ENCODE measurements at places on chromosomes 7 and 10.

GRCh38 chr10:130820880-130821482, 490.5 kb downstream of the TCERG1L start:
- no peak for DNase-seq

DNA sequence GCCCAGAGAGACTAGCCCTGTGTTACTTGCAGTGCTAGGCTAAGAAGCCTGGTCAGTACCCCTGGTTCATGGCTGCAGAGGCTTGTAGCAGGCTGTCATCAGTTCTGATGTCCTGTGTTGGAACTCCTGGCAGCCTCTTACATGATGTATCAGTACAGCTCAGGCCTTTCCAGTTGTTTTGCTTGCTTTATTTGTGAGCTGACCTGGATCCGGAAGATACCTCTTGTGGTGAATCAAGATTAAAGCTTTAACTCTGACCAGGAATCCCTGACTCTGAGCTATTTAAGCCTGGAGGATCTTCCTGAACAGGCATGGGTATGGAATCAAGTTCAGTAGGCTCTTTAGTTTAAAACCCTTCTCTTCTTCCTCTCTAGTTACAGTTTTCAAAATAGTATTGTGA, 4.4 kb downstream of the STARD3NL start:
- DNase-seq, result no peak

GRCh38 chr7:24734306-24734705, 23.0 kb downstream of the GSDME start:
- no peak for DNase-seq

DNA sequence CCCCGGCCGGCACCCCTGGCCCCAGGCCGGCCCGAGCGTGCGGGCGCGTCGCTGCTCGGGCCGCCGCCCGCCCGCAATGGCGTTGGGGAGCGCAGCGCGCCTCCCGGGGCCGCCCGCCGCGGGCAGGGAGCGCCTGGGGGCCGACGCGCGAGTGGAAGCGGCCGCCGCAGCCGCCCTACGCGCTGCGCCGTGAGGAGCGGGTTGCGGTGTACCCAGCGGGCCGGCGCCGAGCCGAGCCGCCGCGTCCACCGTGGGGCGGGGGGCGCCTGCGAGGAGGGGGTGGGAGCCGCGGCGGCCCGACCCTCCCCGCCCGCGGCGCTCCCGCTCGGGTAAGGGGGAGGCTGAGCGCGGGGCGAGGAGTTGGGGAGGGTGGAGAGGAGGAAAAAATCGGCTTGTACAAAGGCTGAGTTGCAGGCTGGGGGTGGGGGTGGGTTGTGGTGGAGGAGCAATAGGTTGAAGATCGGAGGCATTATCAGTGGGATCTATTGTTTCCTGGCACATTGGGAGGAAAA, 473 bp downstream of the PPP1R9A start:
- peak; percentile 67 for DNase-seq

- DNase-seq, result no peak
Observed at GRCh38 chr7:131869986-131870385, 313.6 kb upstream of the PODXL start.

DNA sequence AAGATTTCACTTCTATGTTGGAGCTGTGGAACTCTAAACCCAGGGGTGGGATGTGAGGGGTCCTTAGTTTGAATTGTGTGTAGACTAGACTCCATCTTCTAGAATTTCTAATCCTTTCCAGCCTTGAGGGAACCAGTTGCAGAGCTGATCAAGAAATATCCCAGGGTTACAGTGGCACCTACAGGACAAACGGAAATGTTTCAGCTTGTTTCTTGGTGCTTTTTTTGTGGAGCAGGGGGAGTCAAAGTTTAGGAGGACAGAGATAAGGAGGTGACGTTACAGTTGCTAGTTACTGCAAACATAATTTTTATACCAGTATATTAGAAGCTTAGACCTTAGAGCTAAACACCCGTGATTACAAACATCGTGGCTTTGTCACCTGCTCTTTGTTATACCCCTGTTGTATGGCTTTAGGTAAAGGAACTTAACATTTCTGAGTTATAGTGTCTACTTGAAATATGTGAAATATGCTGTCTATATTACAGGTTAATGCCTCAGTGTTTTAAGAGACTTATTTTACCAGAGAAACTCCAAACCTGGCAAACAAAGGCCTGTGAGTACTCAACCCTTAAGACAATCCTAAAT, 84.5 kb upstream of the DYNC1I1 start:
- DNase-seq, result peak; percentile 63

DNA sequence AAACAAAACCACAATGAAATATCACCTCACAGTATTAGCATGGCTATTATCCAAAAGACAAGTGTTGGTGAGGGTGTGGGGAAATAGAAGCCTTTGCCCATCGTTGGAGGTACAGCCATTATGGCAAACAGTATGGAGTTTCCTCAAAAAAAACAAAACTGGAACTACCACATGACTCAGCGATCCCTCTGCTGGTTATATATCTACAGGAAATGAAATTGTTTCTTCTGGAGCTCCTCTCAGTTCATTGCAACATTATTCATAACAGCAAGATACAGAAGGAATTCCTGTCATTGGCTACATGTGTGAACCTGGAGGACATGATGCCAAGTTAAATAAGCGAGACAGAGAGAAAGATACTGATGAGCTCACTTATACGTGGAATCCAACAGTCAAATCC, 2.4 kb upstream of the UBE3C start:
- DNase-seq, result peak; percentile 31

DNA sequence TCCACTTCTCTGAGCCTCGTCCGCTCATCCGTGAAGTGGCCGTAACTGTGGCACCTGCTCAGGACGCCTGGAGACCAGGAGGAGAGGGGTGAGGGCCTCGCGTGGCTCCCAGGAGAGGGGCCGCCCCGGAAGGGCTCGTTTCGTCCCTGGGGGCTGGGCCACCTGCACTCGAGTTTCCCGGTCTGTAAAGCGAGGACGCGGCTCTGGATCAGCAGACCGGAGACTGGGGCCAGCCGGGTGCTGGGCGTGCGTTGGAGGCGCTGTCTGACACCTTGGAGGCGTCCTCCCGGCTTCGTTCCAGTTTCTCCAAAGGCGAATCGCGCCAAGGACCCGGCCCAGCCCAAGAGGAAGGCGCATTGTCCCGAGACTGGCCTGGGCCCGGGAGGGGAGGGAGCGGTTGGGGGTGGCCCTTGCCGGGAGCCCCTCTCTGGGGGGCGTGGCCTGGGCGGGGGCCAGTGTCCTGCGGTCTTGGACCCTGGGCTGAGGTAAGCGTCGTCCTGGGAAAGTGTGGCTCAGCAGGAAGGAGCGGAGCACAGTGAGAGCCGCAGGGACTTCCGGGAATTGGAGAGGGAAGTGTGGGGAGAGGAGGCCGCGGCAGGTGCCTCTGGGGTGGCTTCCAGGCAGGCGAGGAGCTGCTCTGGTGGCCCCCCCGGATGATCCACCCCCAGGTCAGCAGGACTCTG, 89.6 kb downstream of the FOXL3 start:
- DNase-seq, result peak; percentile 65

- no peak for DNase-seq
Observed at GRCh38 chr7:144820552-144820951, 15.3 kb downstream of the TPK1 start.

DNA sequence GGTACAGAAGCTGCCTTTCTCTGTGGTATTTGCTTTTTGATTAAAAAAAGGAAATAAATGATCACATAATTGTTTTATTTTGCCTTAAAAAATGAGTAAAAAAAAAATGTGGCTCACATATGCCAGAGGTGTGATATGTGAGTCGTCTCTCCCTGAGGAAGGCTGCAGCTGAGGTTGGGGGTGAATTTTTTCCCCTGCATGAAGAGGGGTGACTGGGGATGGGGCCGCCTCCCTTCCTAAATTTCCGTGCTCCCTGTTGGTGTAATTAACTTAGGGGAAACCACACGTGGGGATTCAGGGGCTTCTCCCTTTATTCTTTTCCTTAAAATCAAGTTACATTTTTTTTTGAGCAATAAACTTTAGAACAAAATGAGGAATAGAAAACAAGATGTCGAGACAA, 35.4 kb downstream of the MGMT start:
- no peak for DNase-seq

DNA sequence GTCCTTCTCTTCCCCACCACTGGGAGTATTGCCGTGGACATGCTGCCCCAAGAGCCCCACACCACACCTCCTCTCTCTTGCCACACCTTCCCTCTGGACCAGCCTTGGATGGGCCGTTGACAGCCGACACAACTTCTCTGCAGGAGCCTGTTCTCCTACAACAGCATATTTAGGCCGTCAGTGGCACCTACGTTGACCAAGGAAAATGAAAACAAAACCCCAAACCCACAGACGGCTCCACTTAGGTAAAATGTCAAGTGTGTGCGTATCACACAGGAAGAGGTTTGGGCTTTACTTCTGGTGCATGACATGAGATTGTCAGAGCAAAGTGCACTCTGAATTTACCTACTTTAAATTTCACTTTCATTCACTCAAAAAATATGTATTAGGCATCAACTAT, 246.6 kb downstream of the ZMYND11 start:
- no peak for DNase-seq

DNA sequence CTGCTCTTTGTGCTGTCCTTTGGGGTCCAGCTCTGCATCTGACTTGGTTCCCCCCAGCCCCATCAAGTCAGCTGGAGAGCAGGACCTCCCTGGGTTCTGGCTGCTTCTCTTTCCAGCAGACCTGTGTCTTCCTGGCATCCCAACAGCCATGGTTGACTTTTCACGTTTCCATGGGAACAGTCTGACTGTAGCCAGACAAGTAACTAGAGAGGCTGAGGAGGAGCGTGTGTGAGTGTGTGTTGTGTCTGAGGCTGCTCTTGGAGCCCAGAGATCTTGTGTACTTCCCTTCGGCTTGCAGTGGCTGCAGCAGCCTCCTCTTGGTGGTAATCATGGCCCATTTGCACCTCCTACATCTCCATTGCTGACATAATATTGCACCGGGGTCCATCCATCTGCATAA, 332.0 kb downstream of the RPS24 start:
- DNase-seq, result peak; percentile 75

DNA sequence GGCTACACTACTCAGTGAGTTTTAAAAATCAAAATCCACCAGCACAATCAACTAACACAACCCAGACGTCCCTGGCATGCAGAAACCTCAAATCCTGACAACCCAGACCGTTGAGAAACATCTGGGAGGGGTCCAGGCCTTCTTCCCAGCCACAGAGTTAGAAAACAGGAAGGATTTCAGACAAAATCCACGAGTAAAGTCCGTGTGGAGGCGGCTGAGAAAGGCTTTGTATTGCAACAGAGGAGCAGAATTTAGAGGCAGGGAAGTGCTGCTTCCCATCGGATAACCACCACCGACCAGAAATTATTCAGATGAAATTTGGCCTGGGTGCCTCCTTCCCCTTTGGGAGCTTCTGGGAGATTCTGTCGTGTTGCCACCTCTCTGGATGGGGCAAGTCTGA, 61.5 kb downstream of the TNS3 start:
- DNase-seq, result no peak

GRCh38 chr10:114244126-114244525, 5.1 kb downstream of the VWA2 start:
- no peak for DNase-seq

GRCh38 chr7:23349484-23350157, 50.5 kb downstream of the MALSU1 start:
- DNase-seq, result peak; percentile 92

GRCh38 chr10:54609423-54609822, 191.6 kb downstream of the PCDH15 start:
- no peak for DNase-seq

- DNase-seq, result peak; percentile 18
Observed at GRCh38 chr10:49365275-49365674, 30.6 kb downstream of the DRGX start.

GRCh38 chr7:81111358-81111757, 192.5 kb upstream of the SEMA3C start:
- peak; percentile 29 for DNase-seq

DNA sequence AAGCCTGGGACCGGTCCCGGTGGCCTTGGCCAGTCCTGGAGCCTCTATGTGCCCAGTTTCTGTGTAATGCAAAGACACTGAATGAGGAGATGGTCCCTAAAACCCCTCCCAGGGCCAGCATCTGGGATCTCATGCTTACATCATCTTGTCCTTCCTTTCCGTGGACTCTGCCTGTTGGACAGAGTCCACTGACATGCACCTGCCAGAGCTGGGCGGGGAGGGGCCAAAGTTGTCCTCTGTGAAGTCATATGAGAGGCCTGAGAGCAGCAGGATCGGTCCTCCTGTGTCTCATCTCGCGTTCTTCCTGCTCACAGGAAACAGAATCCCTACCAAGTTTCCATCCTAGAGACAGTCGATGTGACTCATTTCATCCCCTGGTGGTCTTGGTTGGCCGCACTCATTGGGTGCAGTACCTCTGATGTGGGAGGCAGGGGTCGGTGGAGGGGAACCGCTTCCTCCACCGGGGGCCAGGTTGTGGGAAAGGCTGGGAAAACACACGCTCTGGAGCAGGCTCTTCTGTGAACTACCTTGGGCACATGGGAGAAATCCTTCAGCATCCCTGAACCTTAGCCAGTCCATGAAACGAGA, 389.6 kb upstream of the PODXL start:
- peak; percentile 23 for DNase-seq

GRCh38 chr10:71569775-71570588, 149.6 kb downstream of the C10orf105 start:
- peak; percentile 80 for DNase-seq

DNA sequence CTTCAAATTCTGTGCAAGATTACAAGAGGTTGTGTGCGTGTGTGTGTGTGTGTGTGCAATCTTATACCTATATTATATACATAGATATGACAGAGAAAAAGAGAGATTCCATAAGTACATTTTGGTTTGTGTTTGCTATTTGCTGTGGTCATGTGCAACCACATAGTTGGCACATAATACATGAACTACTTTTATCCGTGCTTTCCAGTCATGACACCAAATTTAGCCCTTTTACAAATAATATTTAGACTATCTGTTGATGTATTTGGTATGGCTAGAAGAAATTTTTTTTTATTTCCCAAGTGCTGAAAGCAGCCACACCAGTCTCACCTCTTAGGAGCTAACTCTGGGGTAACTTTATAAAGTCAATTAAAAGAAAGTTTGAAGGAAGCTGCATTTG, 63.5 kb upstream of the EGFR start:
- DNase-seq, result no peak

DNA sequence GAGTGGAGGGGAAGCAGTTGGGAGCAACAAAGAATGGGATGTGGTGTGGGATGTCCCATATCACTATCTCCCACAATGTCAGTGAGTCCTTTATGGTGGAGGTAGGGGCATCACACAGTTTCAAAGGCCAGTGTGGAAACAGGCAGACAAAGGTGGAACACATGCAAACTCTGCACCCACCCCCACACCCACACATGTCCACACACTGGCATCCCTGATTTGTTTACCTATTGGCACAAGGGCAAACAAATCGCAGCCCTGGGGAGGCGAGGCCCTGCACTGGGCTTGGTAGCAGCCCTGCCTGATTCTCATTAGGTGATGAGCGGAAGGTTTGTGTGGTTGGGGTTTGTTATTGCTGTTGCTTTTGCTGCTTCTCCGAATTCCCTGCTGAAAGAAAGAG, 243.3 kb downstream of the GRID1 start:
- no peak for DNase-seq

- peak; percentile 58 for DNase-seq
Observed at GRCh38 chr7:141577043-141577839, 26.0 kb downstream of the AGK start.

DNA sequence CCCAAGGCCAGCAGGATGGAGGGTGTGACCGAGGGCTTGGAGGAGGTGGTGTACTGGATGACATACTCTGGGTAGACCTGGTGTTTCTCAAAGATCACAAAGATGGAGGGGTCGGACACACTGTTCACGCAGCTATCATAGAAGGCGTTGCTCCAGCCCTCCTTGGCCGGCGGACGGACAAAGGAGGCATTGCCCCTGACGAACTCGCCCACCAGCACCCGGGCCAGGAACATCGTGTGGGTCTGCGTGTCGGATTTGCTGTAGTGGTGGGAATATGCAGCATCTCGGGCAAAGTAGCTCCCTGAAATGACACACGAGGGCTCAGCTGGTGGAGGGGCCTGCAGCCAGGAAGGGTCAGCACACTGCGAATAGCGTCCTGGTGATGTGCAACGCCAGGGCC, 38.2 kb downstream of the PARP12 start:
- DNase-seq, result no peak

All from mesendoderm (in vitro differentiated cells).